ENCODE measurements at places on chromosomes 3 and 15.
A peak's percentile ranks its signal among the peaks of the same experiment; 100 is the strongest.

DNA sequence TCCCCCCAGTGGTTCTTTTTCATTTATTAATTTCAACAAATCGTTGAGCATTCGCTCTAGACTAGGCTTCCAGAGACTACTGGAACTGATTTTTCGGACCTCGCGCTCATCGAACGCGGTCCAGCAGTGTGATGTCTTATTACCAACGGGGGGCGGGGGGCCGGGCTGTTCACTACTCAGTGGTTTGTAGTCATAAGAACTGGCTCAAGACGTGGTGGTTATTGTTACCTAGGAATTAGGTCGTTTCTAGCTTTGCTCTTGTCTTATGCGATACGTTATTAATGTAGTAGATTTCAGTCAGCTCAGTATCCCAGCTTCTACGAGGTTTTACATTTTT, 858 bp downstream of the RBM5 start:
- DNase-seq = peak; percentile 14

- no peak for DNase-seq
Observed at GRCh38 chr3:31590650-31591049, 57.9 kb downstream of the STT3B start.

DNA sequence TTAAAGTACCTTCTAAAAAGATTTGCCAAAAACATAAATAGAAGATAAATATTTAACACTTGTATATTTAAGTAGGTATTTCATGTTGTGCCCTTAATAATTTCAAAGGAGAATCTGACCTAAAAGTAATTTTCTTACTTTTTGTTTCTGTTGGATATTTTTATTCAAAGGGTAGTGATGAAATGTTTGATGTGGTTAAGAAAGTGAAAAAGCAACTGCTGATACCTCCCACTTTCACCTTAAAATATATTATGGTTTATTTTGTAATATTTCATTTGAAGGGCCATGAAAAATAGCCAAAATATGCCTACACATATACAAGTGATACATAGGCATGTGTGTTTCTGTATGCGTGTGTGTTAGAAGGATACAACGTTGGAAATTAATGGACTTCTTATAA, 5.8 kb upstream of the SLITRK3 start:
- DNase-seq = no peak

GRCh38 chr3:24945563-24945962, 450.9 kb upstream of the THRB start:
- peak; percentile 21 for DNase-seq

DNA sequence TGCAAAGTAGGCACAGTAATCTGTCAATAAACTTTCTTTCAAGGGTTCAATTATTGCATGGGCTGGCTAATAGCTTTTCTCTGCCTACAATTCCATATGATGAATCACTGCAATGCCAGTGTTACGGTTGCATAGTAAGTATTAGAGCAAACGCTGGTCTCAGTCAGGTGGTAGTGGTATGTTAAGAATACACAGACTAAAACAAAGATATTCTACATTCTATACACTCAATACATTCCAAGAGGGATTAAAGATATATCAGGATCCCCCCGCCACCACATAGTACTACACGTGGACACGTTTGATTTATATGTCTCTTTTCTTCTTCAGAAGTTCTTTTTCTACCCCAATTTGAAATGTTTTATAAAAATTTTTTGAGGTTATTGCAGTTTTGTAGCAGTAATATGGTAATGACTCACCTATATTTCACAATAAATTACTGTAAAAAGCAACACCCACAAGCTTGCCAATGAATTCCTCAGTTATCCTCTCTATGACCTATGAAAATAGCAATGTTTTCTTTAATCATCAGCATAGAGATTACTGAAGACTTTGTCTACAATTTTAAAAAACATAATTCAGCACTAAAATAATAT, 68.2 kb downstream of the CD200R1L start:
- DNase-seq = peak; percentile 80

DNA sequence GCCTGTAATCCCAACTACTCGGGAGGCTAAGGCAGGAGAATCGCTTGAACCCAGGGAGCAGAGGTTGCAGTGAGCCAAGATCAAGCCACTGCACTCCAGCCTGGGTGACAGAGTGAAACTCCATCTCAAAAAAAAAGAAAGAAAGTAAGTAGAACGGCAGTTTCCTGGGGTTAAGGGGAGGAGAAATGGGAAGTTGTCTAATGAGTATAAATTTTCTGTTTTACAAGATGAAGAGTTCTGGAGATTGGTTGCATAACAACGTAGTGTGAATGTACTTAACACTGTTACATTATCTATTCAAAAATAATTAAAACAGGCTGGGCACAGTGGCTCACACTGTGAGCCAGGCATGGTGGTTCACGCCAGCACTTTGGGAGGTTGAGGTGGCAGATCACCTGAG, 45.4 kb downstream of the GRK7 start:
- no peak for DNase-seq

GRCh38 chr3:49133226-49133951, 539 bp upstream of the LAMB2 start:
- DNase-seq = peak; percentile 87

DNA sequence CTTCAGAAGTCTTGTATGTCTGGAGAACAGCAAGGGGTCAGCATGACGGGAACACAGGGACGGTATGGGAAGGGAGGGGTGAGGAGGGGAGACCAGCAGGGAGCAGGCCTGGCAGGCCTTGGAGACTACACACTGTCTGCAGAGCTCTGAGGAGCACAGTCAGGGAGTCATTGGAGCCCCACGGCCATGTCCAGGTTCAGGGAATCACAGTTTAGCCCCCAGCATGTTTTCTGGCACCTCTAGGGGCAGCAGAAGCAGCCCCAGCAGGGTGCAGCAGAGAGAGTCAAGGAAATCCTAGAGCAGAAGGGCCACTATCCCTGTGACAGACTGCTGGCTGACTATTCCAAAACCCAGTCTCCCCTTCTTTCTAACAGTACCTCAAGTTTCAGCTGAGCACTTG, 3.2 kb downstream of the LAMP3 start:
- no peak for DNase-seq

DNA sequence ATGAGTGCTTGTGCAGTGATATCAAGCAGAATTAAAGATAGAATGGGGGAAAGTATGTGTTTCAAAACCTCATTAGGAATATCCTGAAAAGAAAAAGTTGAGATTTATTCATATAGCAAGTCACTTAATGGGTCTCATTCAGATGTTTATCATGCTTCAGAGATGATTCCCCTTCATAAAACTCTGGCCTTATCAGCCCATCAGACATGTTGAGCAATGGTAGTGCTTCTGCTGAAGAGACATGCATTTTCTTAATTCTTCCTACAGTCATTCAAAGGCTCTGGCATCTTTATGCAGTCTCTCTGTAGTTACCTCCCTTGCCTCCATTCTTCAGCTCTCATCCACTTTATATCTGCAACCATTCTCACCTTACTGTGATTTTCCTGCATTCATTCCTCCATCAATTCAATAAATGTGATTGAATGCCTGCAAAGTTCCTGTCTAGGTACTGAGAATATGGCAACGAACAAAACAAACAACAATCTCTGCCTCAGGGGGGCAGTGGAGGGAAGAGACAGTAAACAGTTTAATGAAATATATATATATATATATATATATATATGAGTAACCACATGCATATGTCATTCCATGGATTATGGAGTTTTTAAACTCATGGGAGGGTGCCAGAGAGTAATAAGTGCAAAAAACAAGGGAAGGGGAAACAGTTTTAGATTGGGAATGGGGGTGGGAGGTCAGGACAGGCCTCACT, 138.5 kb downstream of the NECTIN3 start:
- DNase-seq = peak; percentile 46

GRCh38 chr3:7567160-7567559, 706.2 kb downstream of the GRM7 start:
- no peak for DNase-seq

GRCh38 chr15:41622901-41623300, 37.3 kb upstream of the MGA start:
- no peak for DNase-seq

- DNase-seq = no peak
Observed at GRCh38 chr3:179375091-179375999, 27.8 kb downstream of the MFN1 start.

- DNase-seq = no peak
Observed at GRCh38 chr3:195076981-195077610, 193.9 kb downstream of the XXYLT1 start.

GRCh38 chr3:61015859-61016258, 235.4 kb downstream of the FHIT start:
- no peak for DNase-seq

Data from MCF 10A (cell line).